ENCODE measurements at places on chromosomes 12 and 14.

DNA sequence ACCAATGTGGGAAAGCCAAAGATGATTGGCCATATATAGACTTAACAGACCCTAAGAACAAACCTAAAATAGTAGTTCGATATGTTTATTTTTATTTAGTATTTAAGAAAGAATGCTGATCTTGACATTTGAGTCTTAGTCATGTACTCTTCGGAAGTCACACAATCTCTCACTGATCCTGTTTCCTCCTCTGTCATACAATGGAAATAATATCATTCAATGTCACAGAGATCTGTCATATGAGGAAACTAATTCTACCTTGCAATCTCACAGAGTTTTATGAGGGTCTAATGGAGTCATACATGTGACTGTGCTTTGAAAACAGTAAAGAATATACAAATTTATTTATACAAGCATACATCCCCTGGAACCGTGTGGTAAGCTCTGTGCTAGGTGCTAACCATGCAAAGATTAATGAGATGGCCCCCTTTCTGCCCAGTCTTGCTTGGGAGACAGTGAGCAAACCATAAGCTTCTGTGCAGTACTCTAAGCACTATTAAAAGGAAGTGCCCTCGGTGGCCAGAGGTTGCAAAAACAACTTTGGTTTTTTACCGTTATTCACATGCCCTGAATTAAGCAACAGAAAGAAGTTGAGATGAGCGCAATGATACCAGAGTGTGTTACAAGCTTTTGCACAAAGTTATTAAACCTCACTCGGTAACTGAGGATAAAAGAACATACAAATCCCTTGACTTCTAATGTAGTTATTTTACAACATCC is 1.7 kb upstream of the LIN7A start:
- no peak for DNase-seq
- H3K27ac ChIP-seq = no peak overlapping the region
- no peak overlapping the region for H3K4me3 ChIP-seq
- H3K4me1 ChIP-seq = no peaks in the 10 kb centered on the region
- no peaks in the 10 kb centered on the region for H3K36me3 ChIP-seq

- H3K27me3 ChIP-seq = no peaks in the 10 kb centered on the region
- no peaks in the 10 kb centered on the region for H3K36me3 ChIP-seq
- no peak overlapping the region for H3K4me3 ChIP-seq
- DNase-seq = no peak
Observed at GRCh38 chr12:56297400-56297799, 2.7 kb downstream of the CS start.

- no peak overlapping the region for H3K4me3 ChIP-seq
- DNase-seq = no peak
- no peaks in the 10 kb centered on the region for H3K36me3 ChIP-seq
- H3K27me3 ChIP-seq = no peaks in the 10 kb centered on the region
- H3K27ac ChIP-seq = no peak overlapping the region
Observed at GRCh38 chr12:107244584-107244983, 151.2 kb upstream of the CRY1 start.

DNA sequence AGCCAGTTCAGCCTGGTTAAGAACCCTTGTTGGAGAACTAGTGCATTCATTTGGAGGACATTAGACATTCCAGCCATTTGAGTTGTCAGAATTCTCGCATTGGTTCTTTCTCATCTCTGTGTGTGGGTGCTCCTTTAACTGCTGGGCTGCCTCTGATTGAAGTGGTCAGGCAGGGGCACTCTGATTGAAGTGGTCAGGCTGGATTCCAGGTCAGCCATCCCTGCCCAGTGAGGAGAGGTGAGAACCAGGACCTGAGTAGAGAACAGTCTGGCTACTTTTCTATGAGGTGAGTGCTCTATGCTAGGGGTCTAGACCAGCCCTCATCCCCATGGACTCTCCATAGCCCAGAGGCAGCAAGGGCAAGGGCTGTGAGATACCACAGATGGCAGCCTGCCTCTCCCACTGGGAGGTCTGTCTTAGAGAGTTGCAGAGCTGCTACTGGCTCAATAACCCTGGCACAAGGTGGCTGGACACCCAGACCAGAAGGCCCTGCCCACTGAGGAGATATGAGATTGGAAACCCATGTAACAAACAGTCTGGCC is 691.6 kb downstream of the TMTC2 start:
- DNase-seq = no peak
- no peaks in the 10 kb centered on the region for H3K36me3 ChIP-seq
- no peak overlapping the region for H3K27ac ChIP-seq
- H3K4me1 ChIP-seq = no peaks in the 10 kb centered on the region
- no peak overlapping the region for H3K4me3 ChIP-seq

- DNase-seq = no peak
- H3K4me3 ChIP-seq = no peak overlapping the region
- H3K4me1 ChIP-seq = peaks cover 8% of the 10 kb centered on the region
- no peak overlapping the region for H3K27ac ChIP-seq
Observed at GRCh38 chr14:101470266-101470665, 91.0 kb upstream of the DIO3 start.

DNA sequence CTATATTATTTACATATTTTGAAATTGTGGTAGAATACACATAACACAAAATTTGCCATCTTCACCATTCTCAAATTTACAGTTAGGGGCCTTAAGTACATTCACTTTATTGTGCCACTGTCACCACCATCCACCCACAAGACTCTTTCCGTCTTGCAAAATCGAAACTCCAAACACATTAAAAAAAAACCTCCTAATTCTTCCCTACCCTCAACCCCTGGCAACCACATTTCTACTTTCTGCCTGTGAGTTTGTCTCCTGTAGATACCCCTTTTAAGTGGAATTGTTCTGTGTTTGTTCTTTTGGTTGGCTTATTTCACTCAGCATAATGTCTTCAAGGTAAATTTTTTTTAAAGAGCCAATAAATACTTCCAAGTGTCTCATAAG is 31.6 kb upstream of the AMIGO2 start:
- no peaks in the 10 kb centered on the region for H3K27me3 ChIP-seq
- H3K4me3 ChIP-seq = no peak overlapping the region
- H3K27ac ChIP-seq = no peak overlapping the region
- H3K36me3 ChIP-seq = no peaks in the 10 kb centered on the region
- no peaks in the 10 kb centered on the region for H3K4me1 ChIP-seq

DNA sequence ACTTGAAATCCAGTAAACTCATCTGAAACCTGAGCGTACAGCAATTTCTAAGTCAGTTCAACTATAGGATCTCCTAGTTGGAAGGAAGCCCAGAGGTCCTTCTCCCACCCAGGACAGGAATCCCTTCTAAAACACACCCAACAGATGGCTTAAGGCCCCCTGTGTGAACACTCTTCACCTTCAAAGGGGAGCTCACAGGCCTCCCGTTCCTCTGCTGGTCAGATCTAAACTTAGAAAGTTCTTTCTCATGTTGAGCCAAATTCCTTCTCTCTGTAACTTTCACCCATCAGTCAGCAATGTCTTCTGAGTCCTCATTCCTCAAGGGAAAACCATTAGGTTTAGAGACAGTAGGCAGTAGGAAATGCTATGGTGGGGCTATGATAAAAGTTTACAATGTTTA is 355.2 kb downstream of the PCNX1 start:
- no peak overlapping the region for H3K4me3 ChIP-seq
- H3K27ac ChIP-seq = no peak overlapping the region
- no peaks in the 10 kb centered on the region for H3K4me1 ChIP-seq
- H3K27me3 ChIP-seq = no peaks in the 10 kb centered on the region
- H3K36me3 ChIP-seq = no peaks in the 10 kb centered on the region
- no peak for DNase-seq

DNA sequence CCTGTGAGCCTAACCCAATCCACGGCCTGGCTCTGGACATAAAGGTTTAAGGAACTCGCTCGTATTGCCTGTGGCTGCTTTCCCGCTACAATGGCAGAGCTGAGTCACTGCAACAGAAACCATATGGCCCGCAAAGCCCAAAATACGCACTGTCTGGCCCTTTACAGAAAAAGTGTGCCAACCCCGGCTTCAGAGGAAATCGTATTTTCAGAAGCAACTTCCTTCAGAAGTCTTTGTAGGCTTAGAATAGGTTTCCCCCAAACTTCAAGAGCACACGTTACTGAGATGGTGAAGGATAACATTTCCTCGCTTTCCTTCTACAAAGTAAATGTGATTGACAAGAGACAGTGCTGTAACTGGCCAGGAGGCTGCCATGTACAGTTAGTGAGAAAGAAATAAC is 34.8 kb upstream of the TESC start:
- H3K27ac ChIP-seq = no peak overlapping the region
- no peak for DNase-seq
- no peaks in the 10 kb centered on the region for H3K27me3 ChIP-seq
- no peaks in the 10 kb centered on the region for H3K4me1 ChIP-seq
- H3K4me3 ChIP-seq = no peak overlapping the region

DNA sequence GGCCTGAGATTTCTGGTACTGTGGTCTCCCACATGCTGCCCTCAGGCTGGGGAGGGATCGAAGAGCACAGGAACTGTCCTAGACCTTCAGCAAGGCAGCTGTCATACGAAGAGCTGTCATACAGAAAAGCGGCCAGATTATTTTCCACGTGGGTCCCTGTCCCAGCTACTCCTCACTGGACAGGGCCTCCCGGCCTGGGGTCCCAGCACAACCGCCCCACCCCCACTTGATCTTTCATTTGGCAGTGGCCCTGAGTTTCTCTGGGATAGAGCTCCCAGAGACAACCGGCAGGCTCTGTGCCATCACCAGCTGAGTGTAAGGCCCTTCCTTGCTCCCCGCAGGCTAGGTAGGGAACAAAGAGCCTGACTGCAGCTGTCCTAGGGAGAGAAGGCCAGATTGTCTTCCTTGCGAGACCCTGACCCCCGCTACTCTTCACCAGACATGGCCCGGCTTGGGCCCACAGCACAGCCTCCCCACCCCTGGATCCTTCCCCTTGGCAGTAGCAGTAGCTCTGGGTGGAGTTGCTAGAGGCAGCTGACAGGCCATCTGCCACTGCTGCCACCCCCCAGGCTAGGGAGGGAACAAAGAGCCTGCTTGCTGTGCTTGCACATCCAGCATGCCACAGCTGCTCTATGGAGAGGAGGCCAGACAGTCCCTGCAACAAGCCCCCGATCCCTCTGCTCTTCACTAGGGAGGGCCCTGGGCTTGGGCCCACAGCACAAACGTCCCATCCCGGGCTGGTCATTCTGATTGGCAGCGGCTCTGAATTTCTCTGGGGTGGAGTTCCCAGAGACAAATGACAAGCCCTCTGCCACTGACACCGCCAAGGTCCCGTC is 3.1 kb upstream of the OR4N2 start:
- DNase-seq = no peak
- H3K4me1 ChIP-seq = no peaks in the 10 kb centered on the region
- H3K36me3 ChIP-seq = no peaks in the 10 kb centered on the region
- H3K4me3 ChIP-seq = no peak overlapping the region

GRCh38 chr12:19759227-19759626 is 319.9 kb downstream of the AEBP2 start:
- H3K4me1 ChIP-seq = no peaks in the 10 kb centered on the region
- no peak overlapping the region for H3K4me3 ChIP-seq
- H3K36me3 ChIP-seq = no peaks in the 10 kb centered on the region
- no peak for DNase-seq
- H3K27me3 ChIP-seq = no peaks in the 10 kb centered on the region

GRCh38 chr14:99649643-99650042 is 4.7 kb downstream of the HHIPL1 start:
- DNase-seq = no peak
- no peaks in the 10 kb centered on the region for H3K36me3 ChIP-seq
- peaks cover 11% of the 10 kb centered on the region for H3K4me1 ChIP-seq

DNA sequence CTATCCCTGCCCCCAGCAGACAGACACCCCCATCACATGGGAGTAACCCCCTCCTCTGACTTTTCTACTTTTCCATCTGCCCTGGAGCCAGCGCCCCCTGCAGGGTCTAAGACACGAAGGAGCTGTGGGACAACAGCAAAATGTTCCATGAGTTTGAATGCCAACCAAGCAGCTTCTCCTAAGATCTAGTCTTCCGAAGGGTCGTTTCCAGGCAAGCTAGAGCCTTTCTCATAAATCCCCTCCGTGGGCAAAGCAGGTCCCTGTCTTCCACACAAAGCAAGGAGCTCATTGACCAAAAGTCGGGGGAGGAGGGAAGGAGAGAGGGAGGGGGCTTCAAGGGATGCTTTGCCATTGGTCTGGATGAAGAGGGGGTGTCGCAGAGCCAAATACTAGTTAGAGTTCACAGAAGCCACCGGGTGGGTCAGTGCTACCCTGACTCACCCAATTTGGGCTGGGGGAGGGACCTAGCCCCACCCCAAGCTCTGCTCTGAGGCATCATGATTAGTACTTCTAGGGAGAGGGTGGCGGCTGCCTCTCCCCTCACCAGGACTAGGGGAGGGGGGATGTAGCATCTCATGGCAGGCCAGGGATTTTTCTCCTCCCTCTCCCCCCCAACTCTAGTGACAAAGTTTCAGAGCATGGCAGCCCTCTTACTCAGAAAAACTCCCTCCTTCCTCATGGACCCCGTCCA is 1.6 kb downstream of the MSI1 start:
- peaks cover 4% of the 10 kb centered on the region for H3K4me1 ChIP-seq
- DNase-seq = no peak
- no peaks in the 10 kb centered on the region for H3K27me3 ChIP-seq
- H3K36me3 ChIP-seq = no peaks in the 10 kb centered on the region
- H3K27ac ChIP-seq = no peak overlapping the region

- no peak for DNase-seq
- no peaks in the 10 kb centered on the region for H3K4me1 ChIP-seq
- H3K27me3 ChIP-seq = no peaks in the 10 kb centered on the region
- H3K36me3 ChIP-seq = no peaks in the 10 kb centered on the region
- no peak overlapping the region for H3K27ac ChIP-seq
Observed at GRCh38 chr12:66176105-66176900, 6.5 kb upstream of the TMBIM4 start.

GRCh38 chr12:95126076-95126475 is 52.7 kb upstream of the NR2C1 start:
- H3K27ac ChIP-seq = no peak overlapping the region
- H3K36me3 ChIP-seq = no peaks in the 10 kb centered on the region
- no peaks in the 10 kb centered on the region for H3K4me1 ChIP-seq

GRCh38 chr12:94012590-94012989 is 135.8 kb upstream of the PLXNC1 start:
- H3K27ac ChIP-seq = no peak overlapping the region
- no peak for DNase-seq
- no peak overlapping the region for H3K4me3 ChIP-seq
- no peaks in the 10 kb centered on the region for H3K4me1 ChIP-seq
- no peaks in the 10 kb centered on the region for H3K36me3 ChIP-seq

GRCh38 chr12:64402181-64402580 is 2.0 kb upstream of the XPOT start:
- no peak for DNase-seq
- H3K27me3 ChIP-seq = no peaks in the 10 kb centered on the region
- no peak overlapping the region for H3K4me3 ChIP-seq
- H3K36me3 ChIP-seq = no peaks in the 10 kb centered on the region
- H3K4me1 ChIP-seq = peaks cover 2% of the 10 kb centered on the region
- H3K27ac ChIP-seq = no peak overlapping the region

GRCh38 chr14:61145034-61145902 is 135.9 kb downstream of the TMEM30B start:
- no peaks in the 10 kb centered on the region for H3K4me1 ChIP-seq
- H3K27ac ChIP-seq = no peak overlapping the region
- no peak overlapping the region for H3K4me3 ChIP-seq
- DNase-seq = no peak
- H3K27me3 ChIP-seq = no peaks in the 10 kb centered on the region

- H3K4me3 ChIP-seq = no peak overlapping the region
- H3K36me3 ChIP-seq = no peaks in the 10 kb centered on the region
- no peaks in the 10 kb centered on the region for H3K27me3 ChIP-seq
- no peak for DNase-seq
- H3K27ac ChIP-seq = no peak overlapping the region
Observed at GRCh38 chr12:93524386-93525133, 47.9 kb upstream of the SOCS2 start.

GRCh38 chr12:55652352-55652751 is 15.7 kb downstream of the OR10P1 start:
- no peak overlapping the region for H3K4me3 ChIP-seq
- no peak for DNase-seq
- H3K4me1 ChIP-seq = no peaks in the 10 kb centered on the region
- H3K36me3 ChIP-seq = no peaks in the 10 kb centered on the region
- H3K27ac ChIP-seq = no peak overlapping the region
- no peaks in the 10 kb centered on the region for H3K27me3 ChIP-seq

Data from ovary (tissue), 10 donors.